ENCODE measurements at places on chromosomes 12 and 14.

DNA sequence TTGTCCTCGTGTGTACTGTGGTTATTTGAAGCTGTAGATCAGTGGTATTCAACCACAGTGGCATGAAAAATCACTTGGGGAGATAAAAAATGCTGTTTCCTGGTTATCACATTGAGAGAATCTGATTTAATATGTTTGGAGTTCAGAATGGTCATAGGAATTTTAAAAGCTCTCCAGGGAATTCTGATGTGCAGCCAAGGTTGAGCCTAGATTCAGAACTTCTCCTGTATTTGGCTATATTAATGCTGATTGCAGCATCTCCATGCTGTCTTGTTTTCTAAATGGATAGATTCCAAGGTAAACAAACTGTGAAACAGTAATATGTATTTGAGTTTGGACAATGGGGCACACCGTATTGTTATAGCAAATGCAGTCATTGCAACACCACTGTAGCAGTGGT, 982.2 kb upstream of the FBXO33 start:
- no peak for DNase-seq

DNA sequence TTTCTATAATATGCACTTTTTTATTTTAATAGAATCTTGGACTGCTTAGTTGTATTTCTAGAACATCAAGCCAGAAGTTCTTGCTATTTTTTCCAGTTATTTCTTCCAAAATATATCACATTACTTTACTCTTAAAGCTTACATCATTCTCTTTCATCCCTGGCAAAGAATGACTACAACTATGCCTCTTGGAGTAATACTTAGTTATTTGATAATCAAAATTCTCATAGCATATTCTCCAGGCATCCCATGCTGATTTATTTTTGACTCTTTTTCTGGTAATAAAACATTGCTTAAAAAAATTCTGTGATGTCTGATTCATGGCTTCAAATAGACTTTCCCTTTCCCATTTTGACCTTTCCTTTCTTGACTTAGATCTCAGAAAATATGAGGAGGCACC, 118.7 kb upstream of the TSPAN8 start:
- DNase-seq, result no peak

- DNase-seq, result no peak
Observed at GRCh38 chr14:88849716-88850115, 25.3 kb downstream of the TTC8 start.

GRCh38 chr12:50442178-50442908, 41.7 kb downstream of the LARP4 start:
- no peak for DNase-seq

- peak; percentile 29 for DNase-seq
Observed at GRCh38 chr14:20781803-20782202, 735 bp downstream of the RNASE6 start.

- DNase-seq, result no peak
Observed at GRCh38 chr12:42981379-42981778, 391.8 kb upstream of the PRICKLE1 start.

GRCh38 chr12:104741497-104742367, 216.4 kb downstream of the SLC41A2 start:
- no peak for DNase-seq

- no peak for DNase-seq
Observed at GRCh38 chr12:65672441-65672840, 151.8 kb upstream of the HMGA2 start.

- DNase-seq, result no peak
Observed at GRCh38 chr12:135138-135537, 68.6 kb downstream of the IQSEC3 start.

GRCh38 chr12:11826574-11826973, 177.1 kb downstream of the ETV6 start:
- DNase-seq, result no peak

GRCh38 chr12:56629459-56630179, 507 bp downstream of the BAZ2A start:
- peak; percentile 65 for DNase-seq

Data from stimulated activated CD8-positive, alpha-beta memory T cell treated with anti-CD3 and anti-CD28 coated beads, Interleukin-4, amount 100 ng/mL, for 48 hours (primary cell).